ENCODE measurements at places on chromosomes 2 and 18.

GRCh38 chr2:85615413-85615728, 615 bp upstream of the USP39 start:
- no peak for DNase-seq

DNA sequence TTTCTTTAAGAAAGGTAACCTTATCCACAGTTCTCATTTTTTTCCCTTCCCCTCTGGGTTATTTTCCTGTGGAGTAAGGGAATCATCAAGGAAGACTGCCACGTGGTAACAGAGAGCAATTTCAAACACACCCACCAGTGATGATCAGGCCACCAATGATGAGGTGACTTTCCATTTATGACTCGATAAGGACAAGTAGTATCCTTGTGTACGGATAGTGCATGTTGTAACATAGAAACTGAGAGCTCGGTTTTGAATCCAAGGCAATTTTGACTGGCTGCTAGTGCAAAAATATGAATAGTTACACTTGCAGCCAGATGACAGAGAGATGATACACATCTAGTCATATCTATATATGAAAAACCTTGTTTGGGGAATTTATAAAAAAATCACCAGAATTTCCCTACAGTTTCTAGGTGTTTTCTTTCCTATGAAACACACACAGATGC, 143.6 kb upstream of the TCF4 start:
- DNase-seq = no peak

DNA sequence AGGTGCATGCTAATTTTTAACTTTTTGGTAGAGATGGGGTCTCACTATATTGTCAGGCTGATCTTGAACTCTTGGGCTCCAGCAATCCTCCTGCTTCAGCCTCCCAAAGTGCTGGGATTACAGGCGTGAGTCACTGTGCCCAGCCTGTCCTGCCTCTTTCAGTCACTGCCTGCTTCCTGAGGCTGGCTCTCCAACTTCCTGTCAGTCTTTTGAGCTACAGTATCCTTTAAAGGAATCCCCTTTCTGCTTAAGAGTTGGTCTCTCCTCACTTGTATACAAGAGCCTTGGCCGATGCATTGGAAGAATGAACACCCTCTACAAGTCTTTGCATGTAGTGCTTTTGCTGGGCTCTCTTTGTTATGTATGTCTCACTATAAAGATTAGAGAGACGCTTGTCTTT, 88.4 kb upstream of the SMAD2 start:
- DNase-seq = no peak

DNA sequence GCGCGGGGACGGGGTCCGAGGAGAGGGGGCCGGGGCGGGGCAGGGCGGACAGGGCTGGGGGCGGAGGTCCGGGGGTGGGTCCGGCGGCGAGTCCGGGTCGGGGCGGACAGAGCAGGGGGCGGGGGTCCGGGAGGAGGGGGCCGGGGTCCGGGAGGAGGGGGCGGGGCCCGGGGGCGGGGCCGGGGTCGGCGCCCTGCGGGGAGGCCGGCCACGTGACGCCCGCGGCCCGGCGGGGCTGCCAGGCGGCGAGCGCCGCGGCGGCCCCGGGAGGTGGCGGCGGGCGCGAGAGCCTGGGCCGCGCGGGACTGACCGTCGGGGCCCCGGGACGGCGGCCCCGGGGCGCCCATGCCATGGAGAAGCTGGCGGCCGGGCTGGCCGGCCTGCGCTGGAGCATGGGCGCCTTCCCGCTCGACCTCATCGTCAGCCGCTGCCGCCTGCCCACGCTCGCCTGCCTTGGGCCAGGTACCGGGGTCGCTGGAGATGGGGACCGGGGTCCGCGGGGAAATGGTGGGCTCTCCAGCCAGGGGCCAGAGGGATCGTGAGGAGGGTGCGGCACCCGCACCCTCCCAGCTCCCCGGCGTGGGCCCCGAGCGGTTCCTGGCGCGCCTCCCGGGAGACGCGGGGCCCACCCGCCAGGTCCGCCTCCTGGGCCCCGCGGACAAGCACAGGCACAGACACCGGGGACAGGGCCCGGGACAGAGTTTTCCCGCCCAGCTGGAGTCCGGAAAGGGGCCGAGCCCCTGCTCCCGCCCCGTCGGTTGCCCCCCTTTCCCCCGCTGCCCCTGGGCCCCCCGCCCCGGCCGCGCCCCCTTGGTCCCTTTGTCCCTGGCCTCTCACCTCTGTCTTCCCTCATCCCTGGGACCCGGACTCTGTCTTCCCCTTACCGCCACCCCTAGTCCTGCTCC, at the start of gene GAREM2:
Gene GAREM2, plus strand, starts transcription at position 218 of the 905 bp plus-strand sequence. Its CDS starts 133 bp downstream, at position 351.
- no peak for DNase-seq

- DNase-seq = peak; percentile 55
Observed at GRCh38 chr18:3451989-3452749, 2.2 kb downstream of the TGIF1 start.

GRCh38 chr2:134020608-134021007, 233.3 kb upstream of the MGAT5 start:
- no peak for DNase-seq

GRCh38 chr2:146982393-146982846, 862.4 kb upstream of the ACVR2A start:
- DNase-seq = no peak

GRCh38 chr2:209648714-209649113, 122.9 kb upstream of the UNC80 start:
- DNase-seq = no peak

GRCh38 chr18:23071285-23071684, 64.0 kb upstream of the CABLES1 start:
- DNase-seq = peak; percentile 73

DNA sequence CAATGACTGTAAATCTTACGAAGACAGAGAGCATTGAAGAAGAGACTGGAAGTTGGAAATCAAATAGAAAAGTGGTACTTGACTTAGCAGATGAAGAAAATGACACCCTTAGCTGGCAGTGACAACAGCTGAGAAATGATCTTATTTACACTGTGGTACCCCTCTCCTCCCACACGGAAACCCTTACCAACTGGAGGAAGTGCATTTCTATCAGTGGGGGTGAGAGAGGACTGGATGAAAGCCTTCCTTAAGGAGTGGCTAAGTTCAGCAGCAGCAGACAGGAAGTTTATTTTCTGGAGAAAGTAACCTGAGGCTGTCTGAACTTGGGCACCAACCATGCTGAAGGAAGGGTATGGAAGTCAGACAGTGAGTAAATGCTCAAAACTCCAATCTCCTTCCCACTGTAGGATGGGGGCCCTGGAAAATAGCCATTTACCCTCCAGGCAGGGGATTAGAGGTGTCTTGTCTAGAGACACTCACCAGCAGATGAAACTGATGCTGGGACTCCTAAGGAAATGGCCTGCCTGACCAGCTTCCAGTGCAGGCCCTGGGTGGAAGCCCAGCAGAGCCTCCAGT, 160.2 kb upstream of the NCK2 start:
- DNase-seq = no peak

DNA sequence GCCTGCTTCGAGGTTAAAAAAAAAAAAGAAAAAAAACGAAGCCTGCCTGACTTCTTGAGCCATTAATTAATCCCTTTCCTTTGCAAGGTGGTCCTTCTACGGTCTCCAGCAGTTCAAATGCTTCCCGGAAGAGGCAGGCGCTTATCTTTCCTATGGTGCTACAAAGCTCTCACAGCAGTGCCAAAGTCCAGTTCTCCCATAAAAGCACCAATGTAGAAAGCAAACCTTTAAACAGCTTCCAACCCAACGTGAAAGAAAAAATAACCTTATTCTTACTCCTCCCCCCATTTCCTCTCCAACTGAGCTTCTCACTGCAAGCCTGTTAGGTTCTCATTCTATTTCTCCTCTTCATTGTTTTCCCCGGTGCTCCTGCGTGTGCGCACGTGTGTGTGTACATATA, 317.4 kb upstream of the SOX11 start:
- no peak for DNase-seq

DNA sequence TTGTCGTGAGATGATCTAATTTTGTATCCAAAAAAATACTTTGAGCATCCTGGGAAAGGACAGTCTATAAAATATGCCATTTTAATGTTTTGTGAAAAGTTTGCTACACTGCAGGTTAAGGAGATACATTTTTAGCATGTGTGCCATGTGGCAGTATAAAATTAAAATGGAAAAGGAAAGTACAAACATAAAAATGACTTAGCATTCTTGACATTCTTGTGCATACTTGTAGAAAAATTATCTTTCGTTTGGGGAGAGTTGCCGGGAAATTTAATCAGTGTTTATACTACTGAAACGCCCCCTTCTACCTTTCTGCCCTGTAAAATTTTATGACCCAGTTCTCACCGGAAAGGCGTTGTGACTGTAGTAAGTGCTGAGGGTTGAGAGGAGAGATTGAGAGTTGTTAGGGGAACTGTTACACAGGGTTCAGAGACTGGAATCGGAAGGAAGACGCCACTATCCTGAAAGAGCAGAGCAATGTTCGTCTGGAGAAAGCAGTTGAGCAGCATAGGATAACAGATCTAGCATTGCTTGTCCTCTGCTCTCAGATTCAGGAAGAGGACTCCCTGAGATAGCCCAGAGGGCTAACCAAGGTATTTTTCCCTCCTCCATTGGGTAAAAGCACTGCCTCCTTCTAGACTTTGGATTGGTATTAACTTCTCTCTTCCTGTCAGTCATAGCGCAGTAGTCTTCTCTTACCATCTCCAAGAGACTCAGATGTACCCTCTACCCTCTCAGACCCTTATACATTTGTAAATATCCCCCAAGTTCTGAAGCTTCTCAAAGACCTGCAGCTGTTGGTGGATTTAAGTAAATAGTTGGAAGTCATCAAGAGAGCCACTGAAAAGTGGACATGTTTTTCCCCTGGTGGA, 2.7 kb downstream of the CDH20 start:
- DNase-seq = no peak

- DNase-seq = no peak
Observed at GRCh38 chr2:223625652-223626051, 23.5 kb upstream of the SCG2 start.

GRCh38 chr2:179243046-179243445, 21.6 kb downstream of the SESTD1 start:
- no peak for DNase-seq

DNA sequence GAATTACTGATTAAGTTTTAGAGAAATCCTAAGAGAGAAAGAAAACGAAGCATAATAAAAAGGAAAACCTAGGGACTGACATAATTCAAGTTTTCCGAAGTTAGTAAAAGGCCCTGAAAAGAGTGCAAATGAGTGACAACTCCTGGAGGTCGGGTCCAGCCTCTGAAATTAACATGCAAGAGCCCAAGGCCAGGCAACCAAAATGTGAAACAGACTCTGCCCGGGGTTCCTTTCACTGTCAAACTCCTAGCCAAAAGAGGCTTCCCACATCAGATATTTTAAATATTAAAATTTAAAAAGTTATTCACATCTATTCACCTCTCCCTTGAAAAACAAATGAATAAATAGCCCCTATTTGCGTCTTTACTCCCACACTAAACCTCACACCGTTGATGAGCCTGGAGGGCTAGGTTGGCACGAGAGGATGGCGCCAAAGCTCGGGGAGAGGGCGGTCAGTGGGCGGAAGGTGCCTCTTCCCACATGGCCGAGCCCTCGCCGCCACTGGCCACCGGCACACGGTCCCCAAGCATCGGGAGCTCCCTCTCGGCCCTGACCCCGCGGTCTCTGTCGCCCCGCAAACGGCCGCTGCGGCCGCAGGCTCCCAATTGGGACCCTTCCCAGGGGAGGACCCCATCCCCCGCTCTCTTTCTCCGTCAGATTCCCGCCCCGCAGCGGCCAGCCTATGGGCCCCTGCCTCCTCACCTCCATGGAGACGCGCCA, 630 bp downstream of the PPM1G start:
- no peak for DNase-seq

- DNase-seq = no peak
Observed at GRCh38 chr18:67586101-67586500, 69.6 kb upstream of the DSEL start.

- DNase-seq = no peak
Observed at GRCh38 chr18:33128581-33128980, 311.9 kb downstream of the CCDC178 start.

DNA sequence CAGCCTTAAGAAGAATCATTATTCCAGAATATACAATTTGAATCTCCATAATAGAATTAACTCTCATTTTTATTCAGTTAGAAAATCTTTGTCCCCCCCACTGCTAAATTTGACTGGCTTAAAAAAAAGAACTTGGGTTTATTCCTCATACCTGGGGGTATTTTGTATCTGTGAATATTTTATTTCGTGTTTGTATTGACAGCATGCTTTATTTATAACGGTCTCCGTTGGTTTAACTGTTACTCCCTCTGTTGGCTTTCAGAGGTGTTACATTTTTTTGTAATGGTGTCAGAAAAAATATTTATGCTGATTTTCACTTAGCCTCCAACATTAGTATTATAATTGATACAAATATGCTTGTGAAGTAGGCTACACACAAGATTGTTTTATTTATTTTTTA, 109.1 kb downstream of the HAUS1 start:
- no peak for DNase-seq

GRCh38 chr2:71467180-71467815, 13.9 kb downstream of the DYSF start:
- no peak for DNase-seq

DNA sequence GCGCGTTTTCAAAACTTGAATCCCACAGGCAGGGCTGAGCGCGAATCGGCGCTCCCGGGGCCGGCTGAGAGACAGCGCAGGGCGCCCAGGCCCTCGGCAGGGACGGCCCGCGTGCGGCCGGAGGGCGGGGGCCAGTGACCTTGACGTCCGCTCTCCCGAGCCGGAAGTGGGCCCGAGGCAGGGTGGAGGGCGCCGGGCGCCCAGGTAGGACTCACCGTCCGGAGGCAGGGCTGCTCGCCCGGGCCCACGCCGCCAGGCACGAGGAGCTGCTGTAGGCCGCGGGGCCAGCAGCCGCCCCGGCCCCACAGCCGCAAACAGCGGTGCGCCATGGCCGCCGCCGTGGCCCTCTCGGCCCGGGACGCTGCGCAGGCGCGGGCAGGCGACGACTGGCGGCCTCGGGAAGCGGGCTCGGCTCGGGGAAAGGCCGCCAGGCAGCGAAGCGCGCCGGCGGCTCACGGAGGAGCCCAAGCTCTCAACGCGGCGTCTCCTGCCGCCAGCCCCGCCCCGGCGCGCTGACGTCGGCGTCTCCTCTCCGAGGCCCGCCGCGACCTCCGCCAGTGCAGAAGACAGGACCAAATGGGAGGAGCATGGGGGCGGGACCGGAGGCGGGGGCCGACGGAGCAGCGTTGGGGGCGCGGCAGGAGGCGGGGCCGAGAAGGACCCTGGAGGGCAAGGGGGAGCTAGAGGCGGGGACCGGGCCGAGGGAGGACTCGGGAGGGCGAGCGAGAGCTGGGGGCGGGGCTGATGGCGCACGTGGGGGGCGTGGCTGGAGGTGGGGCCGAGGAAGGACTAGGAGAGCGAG, at the start of gene AFG3L2:
Gene AFG3L2, minus strand, starts transcription at position 474 of the 802 bp plus-strand sequence. Its CDS starts 145 bp downstream, at position 329.
- DNase-seq = peak; percentile 100

- DNase-seq = no peak
Observed at GRCh38 chr2:84927275-84927627, 21.8 kb downstream of the TMSB10 start.

DNA sequence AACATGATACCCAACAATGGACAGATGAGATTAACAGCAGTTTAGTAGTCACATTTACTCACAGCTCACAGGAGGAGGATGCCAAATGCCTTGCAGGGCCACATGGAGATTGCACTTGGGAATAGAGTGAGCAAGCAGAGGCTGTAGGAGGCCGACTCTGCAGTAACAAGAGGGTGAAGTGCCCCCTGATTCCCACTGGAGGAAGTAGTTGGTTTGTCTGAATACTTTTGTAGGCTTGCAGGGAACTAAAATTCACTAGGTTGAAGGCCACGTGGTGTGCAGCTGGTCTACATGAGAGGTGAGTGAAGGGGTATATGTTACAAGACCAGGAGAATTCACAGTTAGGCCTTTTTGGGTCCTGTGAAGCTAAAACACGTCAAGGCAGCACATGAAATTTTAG, 419.3 kb upstream of the TNP1 start:
- DNase-seq = no peak

GRCh38 chr2:197813093-197813787, 8.8 kb downstream of the PLCL1 start:
- DNase-seq = peak; percentile 18

Data from activated CD4-positive, alpha-beta T cell treated with anti-CD3 and anti-CD28 coated beads for 48 hours (primary cell).